T-helper 17 cell (primary cell): ENCODE measurements at places on chromosomes 7 and 10.

GRCh38 chr10:13877154-13877909 lies 290.6 kb downstream of the PRPF18 start:
- no peak for DNase-seq

DNA sequence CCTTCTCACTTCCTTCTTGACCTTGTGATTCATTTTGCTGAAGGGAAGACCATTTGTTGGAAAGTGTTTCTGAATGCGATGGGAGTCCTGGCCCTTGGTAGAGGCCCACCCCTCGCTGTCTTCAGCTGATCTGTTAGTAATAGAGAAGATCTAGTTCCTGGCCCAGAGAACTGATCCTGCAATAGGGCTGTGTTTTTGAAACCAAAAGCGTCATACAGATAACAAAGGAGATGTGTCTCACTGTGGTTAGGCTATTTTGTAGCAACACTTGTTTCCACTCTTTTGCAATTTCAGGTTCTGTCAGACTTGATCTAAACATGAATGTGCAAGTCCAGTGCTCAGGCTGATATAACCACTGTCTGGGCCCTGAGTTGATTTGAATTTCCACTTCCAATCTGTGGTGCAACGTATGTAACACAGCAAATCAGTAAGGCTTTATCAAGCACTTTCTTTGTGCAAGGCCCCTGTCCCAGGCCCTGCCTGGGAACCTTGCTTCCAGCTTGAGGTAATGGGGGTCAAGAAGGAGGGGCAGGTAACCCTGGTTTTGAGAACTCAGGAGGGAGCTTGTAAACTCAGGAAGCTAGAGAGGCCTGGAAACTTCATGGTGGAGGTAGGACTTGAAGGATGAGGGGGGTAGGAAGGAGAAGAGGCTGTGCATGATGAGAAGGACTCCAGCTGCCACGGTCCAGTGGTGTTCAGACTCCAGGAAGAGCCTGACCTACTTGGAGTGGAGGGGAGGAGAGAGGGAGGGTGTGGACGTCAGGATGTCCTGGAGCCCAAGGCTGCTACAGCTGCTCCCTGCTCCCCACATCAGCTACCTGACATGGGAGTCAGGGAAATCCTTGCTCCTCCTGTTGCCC lies 42.2 kb upstream of the SRGN start:
- DNase-seq: no peak

DNA sequence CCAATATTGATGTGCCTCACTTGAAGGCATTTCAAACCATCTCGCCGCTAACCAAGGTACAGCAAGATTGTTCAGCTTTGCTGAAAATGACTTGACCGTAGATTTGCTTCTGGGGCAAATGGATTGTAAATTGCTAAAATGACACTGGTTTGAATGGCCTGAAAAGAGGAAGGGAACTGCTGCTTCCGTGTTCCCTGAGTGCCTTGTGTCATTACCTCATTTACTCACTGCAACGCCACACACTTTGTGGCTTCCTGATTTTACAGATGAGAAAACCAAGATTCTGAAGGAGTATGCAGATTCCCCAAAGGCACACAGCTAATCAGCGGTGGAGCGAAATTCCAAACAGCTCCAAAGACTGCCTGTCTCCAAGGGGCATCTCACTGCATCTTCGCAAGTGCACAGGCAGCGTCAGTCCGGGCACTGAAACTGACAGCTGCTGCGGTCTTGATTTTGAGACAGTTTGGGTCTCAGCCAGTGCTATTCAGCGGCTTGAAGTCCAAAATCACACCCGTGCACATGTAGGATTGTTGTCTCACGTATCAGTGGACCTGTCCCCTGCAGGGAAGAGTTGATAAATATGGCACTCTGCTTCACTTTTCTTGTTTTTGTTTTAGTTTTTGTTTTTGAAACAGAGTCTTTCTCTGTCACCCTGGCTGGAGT lies 290.9 kb downstream of the DPP6 start:
- DNase-seq: no peak

DNA sequence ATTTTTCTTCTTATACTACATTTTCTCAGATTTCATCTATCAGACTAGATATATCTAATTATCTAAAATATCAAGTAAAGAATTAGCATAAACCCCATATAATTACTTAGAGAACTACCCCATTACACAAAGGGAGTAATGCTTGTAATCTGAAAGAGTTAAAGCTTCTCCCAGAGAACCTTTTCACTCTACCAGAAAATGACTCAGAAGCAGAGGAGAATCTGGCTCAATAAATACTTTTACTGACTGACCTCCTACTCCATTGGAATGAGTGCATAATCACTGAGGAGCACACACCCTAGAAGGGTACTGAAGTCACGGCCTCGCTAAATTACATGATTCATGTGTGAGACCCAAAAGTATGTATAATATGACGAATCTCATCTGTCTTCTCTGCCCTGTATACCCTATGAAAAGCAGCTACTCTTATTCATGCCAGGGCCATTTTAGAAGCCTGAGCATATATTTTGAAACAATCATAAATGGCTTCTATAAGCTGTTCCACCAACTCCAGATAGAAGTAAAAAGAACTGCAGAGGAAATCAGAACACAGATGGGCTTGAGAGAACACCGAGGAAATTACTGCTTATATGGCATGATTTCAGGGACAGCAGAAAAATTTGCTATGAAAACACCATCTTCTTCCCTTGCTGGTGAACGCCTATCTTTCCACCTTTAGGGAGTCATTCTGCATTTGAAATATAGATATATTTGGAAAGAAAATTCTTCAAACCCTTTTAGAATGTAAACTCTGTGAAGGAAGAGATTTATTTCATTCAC lies 32.7 kb downstream of the DNMBP start:
- no peak for DNase-seq

- no peak for DNase-seq
Measured at GRCh38 chr10:7561985-7562384, 104.8 kb downstream of the ITIH5 start.

GRCh38 chr7:1735262-1735661 lies 65.2 kb downstream of the ELFN1 start:
- no peak for DNase-seq

GRCh38 chr7:2817456-2817855 lies 26.7 kb downstream of the GNA12 start:
- DNase-seq: no peak

GRCh38 chr7:81574723-81575326 lies 195.0 kb downstream of the HGF start:
- no peak for DNase-seq

GRCh38 chr7:156220078-156220605 lies 407.9 kb upstream of the SHH start:
- DNase-seq: no peak

DNA sequence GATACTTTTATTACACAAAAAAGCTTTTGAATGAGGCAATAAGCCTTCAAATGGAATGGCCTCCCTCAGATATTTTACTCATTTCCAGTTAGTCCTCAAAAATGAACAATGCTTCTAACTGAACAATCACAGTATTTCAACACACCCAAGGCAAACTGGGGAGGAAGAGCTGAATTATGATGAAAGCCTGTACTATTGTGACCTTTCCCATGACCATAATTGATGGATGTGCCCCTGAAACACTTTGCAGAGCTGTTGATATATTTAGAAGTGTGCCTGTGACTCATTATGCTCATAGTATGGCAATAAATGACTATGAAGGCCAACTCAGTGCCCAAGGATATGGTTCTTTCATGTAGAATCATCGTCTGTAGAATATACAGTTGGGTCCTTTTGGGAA lies 248.1 kb downstream of the AHR start:
- DNase-seq: no peak

- DNase-seq: no peak
Measured at GRCh38 chr10:75395066-75395931, 6.3 kb downstream of the ZNF503 start.

DNA sequence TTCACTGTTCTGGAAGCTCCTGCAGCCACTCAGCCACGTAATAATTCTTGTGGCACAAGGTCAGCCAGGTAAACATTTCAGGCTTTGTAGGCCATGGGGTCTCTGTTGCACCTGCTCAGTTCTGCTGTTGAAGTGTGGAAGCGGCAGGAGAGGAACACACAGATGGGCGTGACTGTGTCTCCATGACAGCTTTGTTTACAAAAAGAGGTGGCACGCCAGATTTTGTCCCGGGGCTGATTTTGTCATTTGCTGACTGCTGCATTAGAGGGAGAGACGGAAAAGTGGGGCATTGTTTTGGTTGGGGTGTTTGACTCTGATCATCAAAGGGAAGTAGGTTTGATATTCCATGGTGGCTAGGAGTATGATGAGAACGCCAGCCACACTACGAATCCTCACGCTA lies 103.1 kb downstream of the PRKAG2 start:
- no peak for DNase-seq

GRCh38 chr10:9230625-9231024 lies 1176.1 kb downstream of the GATA3 start:
- DNase-seq: no peak

- no peak for DNase-seq
Measured at GRCh38 chr10:1782841-1783240, 45.5 kb upstream of the ADARB2 start.

DNA sequence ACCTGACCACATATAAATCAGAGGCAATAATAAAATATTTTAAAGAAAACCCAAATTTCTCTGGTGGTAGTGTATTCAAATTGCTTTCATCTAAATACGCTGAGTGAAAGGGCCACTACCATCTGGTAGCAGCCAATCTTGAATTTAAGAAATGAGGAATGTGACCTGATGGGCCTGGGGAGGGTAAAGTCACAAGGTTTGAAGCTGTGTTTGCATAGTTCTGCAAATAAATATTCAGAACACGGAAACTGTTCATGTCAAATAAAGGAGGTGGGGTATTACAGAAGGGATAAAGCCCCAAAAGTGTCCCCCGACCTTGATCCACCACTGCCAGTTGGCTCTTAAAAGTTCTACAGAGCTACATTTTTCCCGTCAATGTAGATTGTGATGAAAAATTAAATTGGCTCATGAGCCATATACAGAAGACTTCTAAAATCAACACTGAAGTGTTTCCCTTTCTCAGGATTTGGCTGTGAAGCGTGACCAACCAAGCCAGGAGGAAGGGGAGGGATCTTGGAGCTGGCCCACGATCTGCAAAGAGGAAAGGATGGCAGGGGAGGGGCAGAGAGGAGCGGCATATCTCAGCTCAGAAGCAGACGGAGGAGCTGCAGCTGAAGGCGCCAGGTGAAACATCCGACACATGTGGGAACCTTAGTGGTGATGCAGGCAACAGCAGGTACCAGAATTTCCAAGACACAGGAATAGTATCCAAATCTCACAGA lies 39.6 kb downstream of the MPP7 start:
- DNase-seq: no peak

DNA sequence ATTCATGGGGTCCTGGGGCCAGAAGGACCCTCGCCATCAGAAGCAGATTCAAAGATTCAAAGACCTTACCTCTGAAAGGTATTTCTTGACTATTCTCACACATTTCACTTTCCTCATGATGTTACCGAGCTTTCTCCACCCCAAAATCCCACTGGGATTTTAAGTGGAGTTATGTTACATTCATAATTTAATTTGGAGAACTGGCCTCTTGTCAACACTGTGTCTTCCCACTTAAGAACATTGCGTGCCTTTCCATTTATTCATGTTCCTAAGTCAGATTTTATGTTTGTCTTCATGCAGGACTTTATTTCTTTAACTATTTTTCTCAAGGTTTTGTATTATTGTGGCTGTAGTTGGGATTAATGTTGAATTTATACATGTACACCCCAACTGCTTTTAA lies 123.5 kb upstream of the BMPER start:
- DNase-seq: no peak

DNA sequence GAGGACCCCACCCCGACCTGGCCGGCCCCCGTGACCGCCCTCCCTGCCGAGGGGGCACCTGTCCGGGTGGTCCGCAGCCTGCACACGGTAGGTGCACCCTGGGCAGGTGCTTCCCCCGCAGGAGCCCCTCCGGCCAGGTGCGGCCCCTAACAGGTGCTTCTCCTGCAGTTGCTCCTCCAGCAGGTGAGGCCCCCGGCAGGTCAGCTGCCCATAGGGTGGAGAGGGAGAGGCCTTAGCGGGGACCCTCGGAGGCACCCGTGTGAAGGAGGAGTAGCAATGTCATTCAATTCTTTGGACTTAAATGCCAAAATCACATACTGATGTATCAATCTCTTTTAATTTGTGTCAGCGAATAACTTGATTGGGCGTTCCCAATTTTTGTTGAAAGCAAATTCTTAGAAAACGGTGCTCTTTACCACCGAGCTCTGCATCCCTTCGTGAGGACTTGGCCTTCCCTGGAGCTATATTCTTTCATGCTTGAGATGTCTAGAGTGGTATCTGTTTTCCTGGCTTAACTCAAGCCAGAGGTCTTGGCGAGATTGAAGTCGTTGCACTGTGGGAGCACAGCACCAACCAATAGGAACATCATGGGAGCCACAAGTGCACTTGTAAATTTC lies 738 bp upstream of the NCAPG2 start:
- no peak for DNase-seq

GRCh38 chr10:17793823-17794644 lies 15.1 kb upstream of the MRC1 start:
- no peak for DNase-seq

GRCh38 chr7:44240376-44240775 lies 39.6 kb downstream of the YKT6 start:
- no peak for DNase-seq

GRCh38 chr7:44541876-44542610 lies 913 bp upstream of the NPC1L1 start:
- DNase-seq: no peak

DNA sequence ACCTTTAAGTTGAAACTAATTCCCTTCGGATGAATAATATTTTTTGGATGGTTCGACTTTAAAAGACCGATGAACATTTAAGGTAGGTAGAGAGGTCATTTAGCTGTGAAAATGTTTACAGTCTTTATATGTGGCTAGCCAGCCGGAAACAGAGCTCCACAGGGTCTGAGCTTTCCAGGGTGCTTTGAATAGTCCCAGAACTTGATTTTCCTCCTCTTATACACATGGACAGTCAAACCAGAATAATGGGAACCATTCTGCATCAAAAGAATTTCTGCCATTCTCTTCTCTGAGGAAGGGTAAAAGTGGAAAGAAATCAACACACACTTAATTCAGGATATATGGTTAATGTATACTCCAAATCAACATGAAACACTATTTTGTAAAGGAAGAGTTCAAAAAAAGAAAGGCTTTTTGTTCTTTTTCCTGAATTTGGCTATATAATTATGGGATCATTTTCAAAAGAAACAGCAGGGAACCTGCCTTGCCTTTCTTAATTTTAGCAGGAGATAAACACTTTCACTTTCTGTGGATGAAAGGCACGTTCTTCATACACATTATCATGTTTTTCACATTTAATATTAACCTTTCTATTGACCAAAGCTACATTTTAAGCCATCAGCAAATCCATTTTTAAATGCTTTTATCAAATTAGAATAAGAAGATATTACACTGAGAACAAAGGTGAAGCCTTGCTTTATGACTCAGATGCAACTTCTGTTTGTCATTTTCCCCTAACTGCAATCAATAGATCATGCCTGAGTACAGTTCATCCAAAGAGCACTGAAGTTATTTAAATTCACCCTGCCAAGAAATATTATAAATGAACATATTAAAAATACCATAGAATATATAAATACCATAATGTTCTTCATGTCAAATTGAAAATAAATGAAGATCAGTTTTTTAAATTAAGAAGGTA lies 307.3 kb downstream of the THSD7A start:
- DNase-seq: no peak

GRCh38 chr7:90599038-90599437 lies 2.9 kb downstream of the CDK14 start:
- no peak for DNase-seq
